ENCODE measurements at places on chromosomes 12 and 14.

GRCh38 chr12:48336061-48336460 lies 14.7 kb downstream of the ZNF641 start:
- no peak for DNase-seq

- no peak for DNase-seq
Observed at GRCh38 chr14:21268617-21269251, 508 bp downstream of the HNRNPC start.

- no peak for DNase-seq
Observed at GRCh38 chr14:66624336-66624937, 116.5 kb downstream of the GPHN start.

DNA sequence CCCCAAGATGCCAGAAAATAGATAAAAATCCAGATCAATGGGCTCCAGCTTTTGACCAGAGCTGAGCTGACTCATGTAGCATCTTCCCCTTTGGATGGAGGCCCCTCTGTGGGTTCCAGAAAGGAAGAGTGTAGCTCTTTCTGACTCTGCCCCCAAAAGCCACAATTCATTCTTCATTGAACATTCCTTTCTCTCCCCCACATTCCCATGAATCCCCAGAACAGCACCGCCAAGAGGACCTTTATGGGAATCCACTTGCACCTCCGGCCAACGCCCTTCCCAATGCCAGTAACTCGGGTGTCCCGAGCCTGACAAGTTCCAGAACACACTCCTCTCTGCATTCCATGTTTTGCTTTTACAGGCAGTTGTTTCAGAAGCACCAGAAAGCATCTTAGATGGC lies 210.6 kb upstream of the DIO3 start:
- DNase-seq, result peak; percentile 92

Measured in vagina (tissue), 2 donors.